ENCODE measurements at places on chromosomes 1 and 21.

DNA sequence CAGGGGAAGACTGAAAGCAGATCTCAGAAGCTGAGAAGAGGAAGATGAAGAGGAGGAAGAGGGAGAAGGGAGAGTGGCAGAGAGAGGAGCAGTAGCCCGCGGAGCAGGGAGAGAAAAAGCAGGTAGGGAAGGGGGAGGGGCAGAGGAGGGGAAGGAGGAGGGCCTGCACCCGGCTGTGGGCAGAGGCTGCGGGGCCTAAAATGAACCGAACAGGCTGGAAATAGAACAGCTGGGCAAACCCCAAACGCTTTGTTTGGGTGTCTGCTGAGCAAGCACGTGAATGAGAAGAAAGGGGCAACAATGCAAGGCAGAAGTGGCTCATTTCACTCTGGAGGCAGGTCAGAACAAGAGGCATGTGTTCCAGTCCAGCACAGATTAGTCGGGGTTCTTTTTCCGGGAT is 33.5 kb downstream of the KCNC4 start:
- no peak for DNase-seq

GRCh38 chr21:43858806-43859648 is 6.0 kb upstream of the AGPAT3 start:
- DNase-seq: no peak

- DNase-seq: no peak
Measured at GRCh38 chr1:24052220-24052619, 59.7 kb downstream of the MYOM3 start.

DNA sequence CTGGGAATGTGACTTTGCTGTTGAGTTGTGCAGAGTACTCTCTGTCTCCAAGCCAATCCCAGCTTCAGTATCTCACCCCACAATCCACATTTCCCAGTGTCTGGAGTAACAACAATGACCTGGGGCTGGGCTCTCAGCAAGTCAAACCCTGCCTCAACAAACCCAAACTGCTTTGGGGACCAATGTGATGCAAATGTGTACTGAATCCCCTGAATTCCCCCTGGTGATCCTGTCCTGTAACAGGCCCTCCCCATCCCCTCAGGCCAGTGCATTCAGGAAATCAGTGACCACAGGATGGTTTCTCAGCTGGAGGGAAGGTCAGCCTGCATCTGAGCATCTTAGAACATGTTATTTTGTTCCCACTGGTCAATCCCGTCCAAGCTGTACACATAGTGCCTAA is 36.7 kb upstream of the HAO2 start:
- no peak for DNase-seq

DNA sequence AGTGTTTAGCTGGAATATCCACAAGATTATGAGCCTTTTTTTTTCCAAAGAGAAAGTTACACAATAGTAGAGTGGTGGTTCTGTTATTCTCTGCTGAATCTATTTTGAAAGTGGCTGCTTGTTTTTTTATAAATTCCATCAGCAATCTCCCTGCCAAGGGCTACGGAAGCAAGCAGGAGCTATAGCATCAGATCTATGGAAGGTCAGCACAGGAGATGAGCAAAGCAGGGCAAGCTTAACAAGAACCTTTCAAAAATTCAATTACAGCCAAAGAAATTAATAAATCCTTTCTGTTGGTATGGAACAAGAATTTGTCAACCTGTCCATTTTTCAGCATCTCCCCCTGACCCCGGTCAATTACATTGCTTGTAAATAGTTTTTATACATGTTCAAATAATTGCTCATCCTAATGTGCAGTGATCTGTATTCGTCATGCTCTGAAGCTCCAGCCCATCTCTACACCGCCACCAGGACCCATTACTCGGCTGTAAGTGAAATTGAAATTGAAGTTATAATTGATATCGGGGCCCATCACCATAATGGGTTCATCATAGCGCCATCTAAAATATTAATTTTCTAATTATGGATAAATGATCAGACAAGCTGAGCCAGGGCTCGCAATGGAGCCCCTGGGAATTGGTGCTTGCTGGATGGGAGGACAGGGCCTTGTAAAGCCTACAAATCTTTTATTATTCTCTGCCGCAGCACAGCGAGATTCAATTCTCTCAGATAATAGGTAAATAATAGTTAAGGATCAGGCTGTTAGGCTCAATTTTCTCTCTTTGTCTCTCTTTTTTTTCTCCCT is 215.1 kb downstream of the ATG4C start:
- no peak for DNase-seq

- DNase-seq: no peak
Measured at GRCh38 chr1:212981025-212981495, 30.7 kb downstream of the VASH2 start.

- no peak for DNase-seq
Measured at GRCh38 chr21:26422706-26423105, 150.4 kb downstream of the CYYR1 start.

DNA sequence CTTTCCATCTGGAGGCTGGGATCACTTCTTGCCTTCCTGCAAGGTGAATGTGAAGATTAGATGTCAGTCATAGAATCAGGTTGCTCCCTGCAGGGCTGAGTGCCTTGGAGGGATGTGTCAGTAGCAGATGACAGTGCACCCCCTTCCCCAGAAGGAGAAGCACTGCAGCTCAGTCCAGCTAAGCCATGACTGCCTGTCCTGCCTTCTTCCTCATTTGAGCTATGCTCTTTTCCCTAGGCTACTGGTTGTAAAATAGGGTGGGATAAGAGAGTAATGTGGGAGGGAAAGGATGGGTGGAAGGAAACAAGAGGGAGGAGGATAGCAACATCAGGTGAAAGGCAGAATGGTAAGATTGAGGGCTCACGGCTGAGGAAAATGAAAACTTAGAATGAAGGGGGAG is 11.1 kb upstream of the FABP3 start:
- DNase-seq: no peak

- DNase-seq: no peak
Measured at GRCh38 chr1:5447503-5447960, 544.7 kb downstream of the NPHP4 start.

DNA sequence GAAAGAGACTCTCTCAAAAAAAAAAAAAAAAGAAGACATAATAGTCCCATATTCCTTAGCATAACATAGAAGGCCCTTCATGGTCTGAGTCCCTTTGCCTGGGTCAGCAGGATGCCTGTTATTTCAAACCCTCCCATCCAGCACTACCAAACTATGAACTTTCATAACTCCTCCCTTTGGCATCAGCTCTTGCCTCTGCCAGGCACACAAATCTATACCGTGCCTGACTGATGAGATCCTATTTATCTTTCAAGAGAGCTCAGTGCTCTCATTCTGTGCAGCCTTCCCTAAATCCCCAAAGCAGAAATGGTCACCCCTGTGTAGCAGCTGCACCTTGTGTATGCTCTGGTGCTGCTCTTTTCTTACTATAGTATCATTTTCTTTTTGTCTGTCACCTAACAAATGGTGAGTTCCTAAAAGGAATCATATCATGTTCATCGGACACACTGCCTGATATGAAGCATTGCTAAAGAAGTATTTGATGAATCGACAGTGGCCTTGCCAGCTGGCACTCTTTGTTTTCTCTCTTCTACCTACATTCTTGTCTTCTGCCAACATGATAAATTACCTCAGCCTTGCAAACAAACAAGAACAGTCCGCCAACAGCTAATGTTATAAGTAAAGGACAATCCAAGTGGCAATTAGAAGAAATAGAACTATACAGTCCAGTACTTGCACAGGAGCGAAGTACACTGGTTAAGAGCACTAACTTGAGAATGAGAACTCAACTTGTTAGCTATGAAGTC is 29.9 kb downstream of the FMO4 start:
- no peak for DNase-seq

DNA sequence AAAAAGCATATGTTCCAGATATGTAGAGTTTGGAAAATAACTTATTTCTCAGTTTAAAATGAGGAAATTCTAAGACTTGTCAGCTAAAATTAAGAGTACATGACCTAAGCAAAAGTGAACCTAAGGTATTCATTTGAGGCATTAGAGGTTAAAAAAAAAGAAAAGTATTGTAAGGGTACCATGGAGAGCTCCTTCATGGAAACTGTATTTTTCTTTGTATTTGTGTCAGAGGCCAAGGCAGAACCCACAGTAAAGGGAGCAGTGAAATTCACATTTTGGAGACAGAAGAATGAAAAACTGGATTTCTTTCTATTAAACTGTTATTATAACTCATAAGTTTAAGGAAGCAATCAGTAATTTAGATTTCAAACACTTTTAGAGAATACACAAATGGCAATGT is 1494.8 kb downstream of the KCNT2 start:
- DNase-seq: no peak

GRCh38 chr1:52364235-52364839 is 1.7 kb downstream of the CC2D1B start:
- DNase-seq: no peak

DNA sequence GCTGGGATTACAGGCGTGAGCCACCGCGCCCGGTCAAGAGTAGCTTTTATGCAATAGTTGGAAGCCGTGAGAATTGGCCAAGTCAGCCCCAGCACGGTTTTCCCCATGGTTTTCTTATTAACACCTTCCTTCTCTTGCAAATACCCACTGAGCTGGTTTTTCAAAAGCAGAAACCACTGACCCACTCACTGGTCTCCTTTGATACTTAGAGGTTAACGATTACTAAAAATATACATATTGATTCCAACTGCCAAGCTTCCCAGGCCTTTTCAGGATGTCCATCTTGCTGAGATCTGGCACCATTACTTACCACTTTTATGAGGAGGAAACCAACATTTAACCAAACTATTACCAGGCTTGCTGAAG is 25.9 kb upstream of the TARDBP start:
- DNase-seq: no peak

DNA sequence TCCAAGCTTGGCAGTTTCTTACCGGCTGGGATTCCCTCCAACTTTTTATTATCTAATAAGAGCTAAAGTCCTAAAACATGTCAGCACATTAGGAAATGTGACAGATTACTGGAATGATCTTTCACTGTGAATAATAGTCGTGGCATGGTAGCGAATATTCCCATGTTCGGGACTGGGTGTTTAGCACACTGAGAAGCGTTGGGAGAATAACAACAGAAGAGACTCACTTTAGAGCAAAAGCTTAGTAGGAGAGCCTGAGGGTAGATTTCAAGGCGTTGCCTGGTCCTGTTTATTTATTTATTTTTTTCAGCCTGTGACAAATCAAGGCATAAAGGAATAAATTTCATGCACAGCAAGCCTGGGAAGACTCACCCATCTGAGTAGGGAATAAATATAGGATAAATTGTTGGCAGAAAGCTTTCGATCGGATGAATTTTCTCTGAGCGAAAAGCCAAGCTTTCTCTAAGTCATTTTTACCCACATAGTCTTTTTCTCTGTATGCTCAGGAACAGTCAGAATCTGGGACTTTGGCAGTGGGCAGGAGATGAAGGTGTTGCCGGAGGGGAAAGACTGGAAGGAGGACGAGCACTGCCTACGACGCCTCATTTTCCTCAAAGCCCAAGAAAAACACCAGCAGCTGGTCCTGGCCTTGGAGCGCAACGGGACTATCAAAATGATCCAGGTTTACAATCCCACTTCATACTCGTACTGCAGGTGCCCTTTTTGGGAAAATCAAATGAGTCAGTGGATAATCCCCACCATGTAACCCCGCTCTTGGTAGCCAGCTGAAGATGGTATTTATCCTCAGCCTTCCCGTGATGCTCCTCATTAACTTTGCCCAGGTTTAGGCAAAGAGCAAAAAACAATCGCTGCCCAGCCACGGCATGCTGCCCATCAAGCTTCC is 97.2 kb downstream of the WDR64 start:
- DNase-seq: no peak

DNA sequence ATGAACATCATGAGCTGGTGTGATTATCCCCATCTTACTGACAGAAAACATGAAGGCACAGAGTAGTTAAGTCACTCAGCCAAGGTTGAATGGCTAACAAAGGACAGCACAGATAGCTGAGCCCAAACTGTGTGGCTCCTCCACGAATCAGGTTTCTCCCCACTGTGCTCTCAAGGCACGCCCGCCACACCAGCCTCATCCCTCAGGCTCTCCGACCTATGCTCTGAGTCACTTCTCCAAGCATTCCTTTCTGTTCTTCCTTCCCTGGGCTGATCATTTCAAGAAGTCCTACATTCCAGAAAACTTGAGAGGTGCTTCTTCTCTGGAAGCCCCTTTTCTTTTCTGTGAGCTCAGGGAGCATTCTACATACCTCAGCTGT is 25.3 kb upstream of the SDC3 start:
- DNase-seq: no peak

DNA sequence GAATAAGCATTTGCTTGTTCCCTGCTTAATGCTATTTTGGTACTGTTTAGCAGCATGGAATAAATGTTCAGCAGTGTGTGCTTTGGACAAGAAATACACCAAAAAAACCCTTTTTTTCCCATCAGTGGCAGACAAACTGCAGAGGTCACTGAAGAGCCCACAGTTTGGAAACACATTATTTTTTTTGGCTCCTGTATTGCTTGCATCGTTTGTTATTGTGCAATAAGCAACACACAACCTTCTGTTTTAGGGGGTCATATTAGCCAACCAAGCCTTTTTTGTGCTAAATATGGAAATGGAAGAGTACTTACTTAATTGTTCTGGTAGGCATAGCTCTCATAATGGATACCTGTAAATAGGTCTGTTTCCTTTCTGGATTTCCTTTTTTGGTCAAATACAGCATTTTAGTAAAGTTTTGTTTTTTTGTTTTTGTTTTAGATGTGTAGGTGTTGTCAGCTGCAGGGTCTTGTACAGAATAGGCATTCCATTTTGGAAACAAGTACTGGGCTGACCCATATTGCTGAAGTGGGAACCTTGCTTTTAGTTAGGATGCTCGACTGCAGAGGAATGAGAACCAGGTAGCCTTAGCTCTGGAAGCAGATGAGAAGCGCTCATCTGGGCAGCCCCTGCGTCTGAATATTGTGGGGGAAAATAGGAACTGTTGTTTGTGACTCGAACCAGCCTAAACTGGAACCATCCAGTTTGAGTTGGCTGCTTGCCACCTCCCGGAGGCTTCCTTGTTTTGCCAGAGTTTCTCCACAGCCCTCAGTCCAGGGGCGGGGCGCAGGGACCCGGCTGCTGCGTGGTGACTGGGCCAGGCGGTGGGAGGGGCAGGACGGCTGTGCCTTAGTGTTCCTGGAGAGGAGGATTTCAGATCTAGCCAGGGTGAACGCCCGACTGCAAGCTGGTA is 38.4 kb downstream of the SPEN start:
- DNase-seq: no peak

DNA sequence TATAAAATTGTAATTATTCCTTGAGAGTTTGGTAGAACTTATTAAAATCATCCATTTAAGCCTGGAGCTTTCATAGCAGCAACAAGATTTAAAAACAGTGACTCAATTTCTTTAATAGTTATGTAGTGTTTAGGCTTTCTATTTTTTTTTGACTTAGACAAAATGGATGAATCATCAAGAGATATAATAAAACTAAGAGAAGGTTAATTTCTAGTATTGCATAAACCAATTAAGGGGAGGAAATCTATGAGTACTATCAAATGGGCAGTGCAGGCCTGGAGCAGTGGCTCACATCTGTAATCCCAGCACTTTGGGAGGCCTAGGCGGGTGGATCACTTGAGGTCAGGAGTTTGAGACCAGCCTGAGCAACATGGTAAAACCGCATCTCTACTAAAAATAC is 416.3 kb upstream of the USP24 start:
- DNase-seq: no peak

DNA sequence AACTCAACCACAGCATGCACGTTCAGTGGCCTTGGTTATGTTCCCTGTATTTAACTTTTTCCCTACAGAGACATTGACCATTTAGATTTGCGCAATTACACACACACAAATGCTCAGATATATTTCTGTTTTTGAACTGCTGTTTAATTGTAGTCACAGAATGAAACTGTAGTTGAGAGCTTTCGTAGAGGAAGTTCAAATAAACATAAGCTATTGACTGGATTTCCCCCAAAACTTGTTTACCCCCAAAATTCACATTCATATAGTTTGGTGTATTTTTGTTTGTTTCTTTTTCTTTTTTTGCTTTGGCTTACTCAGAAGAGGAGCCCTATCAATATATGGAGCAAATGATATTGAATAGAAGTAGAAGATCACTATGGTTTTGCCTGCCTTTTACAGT is 921.0 kb downstream of the ADGRL2 start:
- DNase-seq: no peak
